ENCODE measurements at places on chromosomes 2 and 18.

- peak; percentile 53 for DNase-seq
Measured at GRCh38 chr2:68832233-68832869, 38.8 kb downstream of the BMP10 start.

GRCh38 chr2:189536830-189537229, 43.8 kb downstream of the SLC40A1 start:
- no peak for DNase-seq

DNA sequence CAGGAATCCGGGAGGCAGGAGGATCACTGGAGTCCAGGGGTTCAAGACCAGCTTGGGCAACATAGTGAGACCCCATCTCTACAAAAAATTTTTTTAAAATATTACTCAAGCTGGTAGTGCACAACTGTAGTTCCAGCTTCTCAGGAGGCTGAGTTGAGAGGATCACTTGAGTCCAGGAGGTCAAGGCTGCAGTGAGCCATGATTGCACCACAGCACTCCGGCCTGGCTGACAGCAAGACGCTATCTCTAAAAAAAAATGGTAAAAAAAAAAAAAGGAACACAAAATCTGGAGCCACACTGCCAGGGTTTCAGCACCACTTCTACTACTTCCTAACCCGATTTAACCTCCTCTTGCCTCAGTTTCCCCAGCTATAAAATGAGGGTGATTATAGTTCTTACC, 57.0 kb downstream of the STEAP3 start:
- no peak for DNase-seq

GRCh38 chr2:67671464-67672450, 274.6 kb downstream of the ETAA1 start:
- DNase-seq = no peak

DNA sequence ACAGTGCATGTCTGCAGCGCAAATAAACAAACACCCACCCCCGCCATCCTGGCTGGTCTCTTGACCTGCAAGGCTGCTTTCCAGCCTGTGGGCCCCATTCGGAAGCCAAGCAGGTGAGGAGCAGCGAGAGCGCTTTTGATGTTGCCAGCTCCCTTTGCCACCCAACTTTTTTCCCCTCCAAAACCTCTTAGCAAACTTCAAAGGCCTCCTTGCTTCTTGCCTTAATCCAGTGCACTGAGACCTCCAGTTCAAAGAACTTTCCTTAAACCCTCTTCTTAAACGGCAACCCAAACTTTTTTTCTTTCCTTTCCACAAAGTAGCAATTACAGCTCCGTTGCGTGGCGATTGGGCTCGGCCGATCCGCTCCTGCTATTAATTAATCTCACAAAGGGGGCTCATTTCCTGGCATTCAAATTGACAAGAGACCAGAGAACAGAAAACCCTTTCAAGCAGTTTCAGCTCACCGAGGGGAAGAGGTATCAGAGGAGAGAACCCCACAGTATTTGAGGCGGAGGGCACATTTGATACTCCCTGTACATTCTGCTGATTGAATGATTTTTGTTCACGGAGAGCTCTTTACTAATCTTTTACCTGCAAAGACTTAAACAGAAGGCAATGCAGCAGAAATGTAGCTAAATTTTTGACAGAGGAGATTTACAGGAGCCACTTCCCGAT, 531.4 kb downstream of the TMEM182 start:
- DNase-seq = no peak

- DNase-seq = no peak
Measured at GRCh38 chr2:17296686-17297085, 221.6 kb downstream of the RAD51AP2 start.

DNA sequence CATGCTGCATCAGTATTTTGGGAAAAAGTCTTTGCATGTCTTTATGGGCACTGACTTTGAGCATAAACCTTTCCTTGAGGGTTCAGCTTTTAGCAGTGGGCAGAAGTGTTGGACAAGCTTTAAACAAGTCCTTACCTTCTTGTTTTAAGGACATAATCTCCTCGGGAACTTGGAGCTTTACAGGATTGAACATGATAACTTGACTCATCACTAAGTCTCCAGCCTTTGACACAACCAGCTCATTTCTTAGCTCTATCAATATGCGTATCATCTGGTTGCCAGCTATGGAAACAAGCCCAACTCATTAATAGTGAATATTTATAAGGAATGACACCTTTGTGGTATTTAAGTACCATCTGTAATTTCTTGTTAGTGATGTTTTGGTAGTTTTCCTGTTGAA, 21.0 kb upstream of the RAB27B start:
- DNase-seq = no peak

GRCh38 chr2:233819884-233820773, 34.2 kb downstream of the HJURP start:
- no peak for DNase-seq

DNA sequence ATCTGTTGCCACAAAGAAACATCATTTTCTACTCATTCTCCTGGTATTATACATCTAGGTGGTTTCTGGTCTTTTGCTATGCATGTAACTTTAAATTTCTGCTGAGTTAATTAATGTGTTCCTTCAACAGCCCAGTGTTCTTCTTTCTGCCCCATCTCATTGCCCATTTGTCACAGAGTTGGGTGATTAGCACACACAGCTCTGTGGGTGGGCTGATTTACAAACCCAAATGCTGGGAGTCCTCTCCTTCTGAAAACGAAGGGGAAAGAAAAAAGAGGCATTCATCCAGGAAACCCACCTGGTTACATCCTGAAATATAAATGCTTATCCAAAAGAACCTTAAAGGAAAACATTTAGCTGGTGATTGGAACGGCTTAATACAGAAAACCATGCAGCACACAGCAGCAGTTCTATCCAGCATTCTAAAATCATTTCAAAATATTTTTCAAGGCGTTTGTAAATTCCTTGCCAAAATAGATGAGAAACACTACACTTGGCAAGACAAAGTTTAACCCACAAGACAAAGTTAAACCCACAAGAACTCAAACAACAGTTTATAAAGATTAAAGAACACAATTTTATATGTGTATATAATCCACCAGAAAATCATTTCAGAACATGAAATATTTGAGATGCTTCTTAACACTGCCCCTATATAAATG, 177.9 kb downstream of the ANTXR1 start:
- no peak for DNase-seq

- no peak for DNase-seq
Measured at GRCh38 chr2:10884574-10884975, 27.2 kb upstream of the KCNF1 start.

- no peak for DNase-seq
Measured at GRCh38 chr2:172433144-172433543, 5.8 kb downstream of the ITGA6 start.

GRCh38 chr2:70498054-70498453, 55.6 kb downstream of the TGFA start:
- DNase-seq = no peak

- DNase-seq = no peak
Measured at GRCh38 chr2:145464866-145465265, 944.9 kb upstream of the ZEB2 start.

DNA sequence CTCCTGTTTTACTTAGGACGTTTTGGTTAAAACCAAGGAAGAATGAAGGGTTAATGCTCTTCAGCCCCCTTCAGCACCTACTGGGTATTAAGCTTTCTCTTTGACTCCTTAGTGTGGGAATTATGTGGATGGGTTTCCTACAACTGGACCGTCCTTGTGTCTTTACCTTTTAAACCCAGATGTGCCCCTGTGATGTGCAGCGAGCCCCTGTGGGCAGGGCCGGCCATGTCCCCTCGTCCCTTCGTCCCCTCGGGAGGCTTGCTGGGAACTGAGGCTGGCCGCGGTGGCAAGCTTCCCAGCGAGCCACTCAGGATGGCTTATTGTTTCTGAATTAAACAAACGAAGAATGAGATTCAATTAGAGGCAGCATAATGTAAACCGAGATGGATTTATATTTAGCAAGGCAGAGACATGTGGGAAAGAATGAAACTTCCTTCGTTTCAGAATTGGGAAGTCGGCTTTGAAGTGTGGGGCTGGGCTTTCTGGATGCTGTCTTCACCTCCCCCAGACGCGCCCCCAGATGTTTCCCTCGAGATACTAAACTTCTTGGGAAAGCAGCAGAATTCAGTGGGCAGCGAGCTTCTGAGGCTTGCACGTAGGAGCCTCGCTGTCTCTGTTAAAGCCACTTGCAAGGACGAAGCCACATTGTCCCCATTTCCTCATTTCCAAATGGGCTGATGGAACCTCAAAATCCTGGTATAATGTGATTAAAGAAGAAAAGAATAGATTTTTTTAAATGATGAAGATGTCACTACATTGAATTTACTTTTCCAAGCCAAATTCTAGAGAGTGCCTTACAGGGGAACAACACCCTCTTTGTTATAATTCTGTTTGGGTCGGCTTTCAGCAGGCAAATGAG, 146.0 kb downstream of the VAPA start:
- DNase-seq = no peak

DNA sequence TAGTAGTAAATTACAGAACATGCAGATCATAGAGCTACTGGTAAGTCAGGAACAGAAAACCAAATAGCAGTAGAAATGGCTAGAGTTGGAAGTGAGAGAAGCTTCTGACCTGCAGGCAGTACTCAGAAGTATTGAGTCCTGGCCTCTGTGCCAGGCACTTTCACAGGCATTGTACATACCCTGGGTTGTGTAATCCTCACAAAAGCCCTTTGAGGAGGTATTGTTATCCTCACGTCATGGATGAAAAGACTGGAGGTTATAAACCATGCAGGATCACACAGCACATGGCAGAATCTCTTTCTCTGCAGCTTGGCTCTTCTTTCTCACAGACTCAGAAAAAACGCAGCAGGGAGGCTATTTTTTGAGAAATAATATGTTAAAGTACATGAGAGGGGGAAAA, 789.3 kb upstream of the FAM98A start:
- DNase-seq = no peak

DNA sequence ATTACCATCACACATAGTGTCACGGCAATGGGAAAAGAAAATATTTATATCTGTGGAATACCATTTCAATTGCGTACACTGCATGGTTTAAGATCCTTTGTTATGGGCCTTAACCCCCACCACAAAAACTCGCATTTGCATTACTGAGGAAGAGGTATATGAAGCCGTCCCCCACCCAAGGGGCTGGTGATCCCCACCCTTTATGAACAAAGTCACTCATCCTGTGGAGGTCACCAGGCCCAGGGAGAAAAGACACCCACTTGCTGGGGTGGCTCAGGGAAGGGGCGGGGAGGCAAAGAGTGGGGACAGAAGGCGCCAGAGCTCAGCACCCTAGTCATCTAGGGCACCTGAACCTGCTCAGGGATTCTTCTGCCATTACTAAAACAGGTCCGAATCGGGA, 133.8 kb downstream of the ZNF516 start:
- no peak for DNase-seq

DNA sequence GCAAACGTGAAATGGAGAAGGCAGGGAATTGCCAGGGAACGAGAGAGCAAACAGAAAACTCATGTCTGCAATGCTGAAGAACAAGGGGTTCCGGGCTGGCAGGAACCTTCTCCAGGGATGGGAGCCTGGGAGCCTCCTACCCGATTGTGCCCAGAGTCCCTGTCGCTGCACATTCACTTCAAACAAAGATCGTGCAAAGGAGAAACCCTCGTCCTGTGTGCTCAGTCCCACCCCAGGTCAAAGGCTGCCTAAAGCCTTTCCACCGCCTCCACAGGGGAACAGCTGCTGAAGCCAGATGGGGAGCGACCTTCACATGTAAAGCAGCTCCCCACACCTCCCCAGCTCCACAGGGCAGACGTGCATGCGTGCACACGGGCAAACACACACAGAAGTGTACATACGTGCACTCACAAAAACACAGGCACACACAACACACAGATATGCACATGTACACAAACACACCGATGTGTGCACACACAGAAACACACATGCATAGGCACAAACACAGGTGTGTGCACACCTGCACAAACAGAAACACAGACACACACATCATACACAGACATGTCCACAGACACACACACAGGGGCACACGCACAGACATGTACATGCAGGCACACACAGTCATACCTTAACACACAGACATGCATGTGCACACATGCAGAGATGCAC, 460.1 kb upstream of the SALL3 start:
- DNase-seq = no peak

- no peak for DNase-seq
Measured at GRCh38 chr2:176642074-176642473, 372.8 kb downstream of the MTX2 start.

DNA sequence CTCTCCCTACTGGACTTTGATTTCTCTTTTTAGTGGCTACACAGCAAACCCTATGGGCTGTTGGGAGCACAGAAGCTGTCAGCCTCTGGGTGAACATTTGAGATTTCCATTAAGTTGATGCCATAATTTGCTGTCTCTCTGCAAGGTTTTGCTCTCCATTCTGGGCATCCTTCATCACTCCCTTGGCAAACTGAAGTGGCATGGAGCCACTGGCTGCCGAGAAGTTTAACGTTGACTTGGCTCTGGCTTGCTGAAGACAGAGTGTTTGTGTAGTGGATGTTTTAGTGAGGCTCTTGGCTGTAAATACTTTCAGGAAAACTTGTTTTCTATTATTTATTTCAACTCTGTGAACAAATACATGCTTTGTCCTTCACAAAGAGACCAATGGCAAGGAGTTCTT, 91.5 kb downstream of the ALK start:
- DNase-seq = no peak

GRCh38 chr2:1595274-1595673, 149.0 kb downstream of the PXDN start:
- no peak for DNase-seq

DNA sequence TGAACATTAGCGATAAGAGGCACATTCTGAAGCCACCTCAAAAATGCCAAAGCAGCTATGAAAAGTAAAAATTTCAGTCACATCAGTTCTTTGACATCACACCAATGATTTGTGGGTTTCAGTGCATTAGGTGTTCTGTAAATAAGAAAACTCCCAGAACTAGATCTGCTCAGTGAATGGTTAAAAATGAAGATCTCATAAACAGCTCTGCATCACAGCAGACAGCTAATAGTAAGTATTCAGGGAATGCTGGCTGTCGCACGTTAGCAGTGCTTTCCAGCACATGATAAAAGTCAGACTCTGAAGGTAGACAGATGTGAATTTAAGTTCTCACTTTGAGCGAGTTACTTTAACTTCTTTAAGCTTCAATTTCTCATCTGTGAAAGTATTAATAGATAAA, 154.9 kb downstream of the SATB2 start:
- no peak for DNase-seq

GRCh38 chr2:58904095-58904494, 663.0 kb upstream of the FANCL start:
- DNase-seq = no peak

DNA sequence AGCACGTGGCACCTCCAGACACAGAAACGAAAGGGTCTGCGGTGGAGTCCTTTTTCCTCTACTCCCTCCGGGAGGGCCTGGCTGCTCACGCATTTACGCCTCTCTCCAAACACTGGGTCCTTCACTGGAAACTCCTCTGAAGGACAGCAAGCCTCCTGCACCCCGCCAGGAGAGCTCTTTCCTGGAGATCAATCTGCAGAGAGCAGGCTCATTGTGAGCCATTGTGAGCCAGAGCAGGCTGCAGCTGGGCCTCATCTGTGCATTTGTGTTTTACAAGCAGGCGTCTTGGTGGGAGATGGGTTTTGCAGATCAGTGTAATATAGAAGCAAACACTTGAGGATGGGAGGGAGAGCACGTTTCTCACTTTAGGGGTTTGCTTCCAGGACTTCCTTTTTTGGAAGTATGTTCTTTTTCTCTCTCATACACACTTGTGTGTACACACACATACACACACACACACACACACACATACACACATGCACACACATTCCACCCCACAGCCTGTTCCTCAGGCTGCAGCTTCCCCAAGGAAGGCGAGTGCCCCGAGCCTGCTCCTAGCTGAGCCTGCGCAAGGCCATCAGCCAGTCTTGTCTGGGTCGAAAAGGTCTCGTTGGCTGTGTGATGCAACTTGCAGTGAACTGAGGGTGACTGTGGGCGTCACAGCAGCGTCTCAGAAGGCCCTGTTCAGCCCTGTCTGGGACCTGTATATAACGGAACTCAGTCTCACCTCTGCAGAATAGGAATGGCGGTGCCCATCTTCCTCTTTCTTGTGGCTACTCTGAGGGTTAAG, 163.5 kb downstream of the GLI2 start:
- DNase-seq = no peak
